Vagina (tissue), 2 donors: ENCODE measurements at places on chromosomes 7 and 10.

GRCh38 chr7:86407291-86407690, 236.4 kb upstream of the GRM3 start:
- DNase-seq = no peak

DNA sequence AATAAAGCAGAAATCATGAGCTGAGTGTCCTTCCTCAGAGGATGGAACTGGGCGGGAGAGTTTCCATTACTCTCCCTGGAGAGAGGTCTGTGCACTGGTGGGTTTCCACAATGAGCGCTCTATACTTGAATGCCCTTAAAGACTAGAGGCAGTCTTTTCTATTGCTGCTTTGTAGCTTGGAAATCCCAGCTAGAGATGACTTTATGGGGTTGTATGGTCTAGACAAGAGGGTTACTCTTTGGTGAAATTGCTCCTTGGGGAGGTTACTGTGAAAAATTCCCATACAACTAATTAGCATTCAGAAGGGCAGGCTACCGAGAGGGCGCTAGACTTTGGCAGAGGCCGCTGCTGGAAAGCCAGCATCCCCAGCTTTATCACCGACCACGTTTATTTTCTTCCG, 136.8 kb downstream of the TAX1BP1 start:
- no peak for DNase-seq

GRCh38 chr7:100486753-100487446, 3.2 kb downstream of the NYAP1 start:
- no peak for DNase-seq

DNA sequence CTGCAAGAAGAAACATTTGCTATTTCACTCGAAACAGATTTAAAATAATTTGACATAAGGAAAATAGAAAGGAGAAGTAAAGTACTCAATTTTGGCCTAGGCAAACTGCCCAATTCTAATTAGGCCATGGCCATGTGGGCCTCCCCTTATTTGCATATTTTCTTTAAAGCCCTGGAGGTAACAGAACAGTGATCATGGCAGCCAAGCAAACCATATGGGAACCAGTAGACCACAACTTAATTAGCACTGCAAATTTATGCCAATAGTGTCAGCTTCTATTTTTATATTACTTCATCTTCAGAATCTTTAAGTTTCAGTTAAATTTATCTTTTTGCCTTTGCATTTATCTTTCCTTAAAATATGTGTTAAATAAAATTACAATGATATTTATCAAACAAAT, 63.3 kb upstream of the THSD7A start:
- no peak for DNase-seq

DNA sequence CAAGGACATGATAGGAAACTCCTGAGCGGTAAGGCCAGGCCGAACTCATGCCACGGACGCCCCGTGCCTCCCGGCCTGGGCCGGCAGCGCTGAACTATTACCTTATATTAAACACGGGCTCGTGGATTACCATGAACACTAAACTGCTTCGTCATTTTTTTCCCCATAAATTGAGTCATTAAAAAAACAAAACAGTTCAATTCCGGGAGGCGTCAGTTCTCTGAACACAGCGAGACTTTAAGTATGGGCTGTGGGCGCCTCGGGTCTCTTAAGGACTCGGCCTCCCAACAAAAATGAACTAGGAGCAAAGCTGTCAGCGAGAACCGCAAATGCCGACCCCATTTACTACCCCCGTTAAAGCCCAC, 519 bp downstream of the PITRM1 start:
- DNase-seq = peak; percentile 94

GRCh38 chr10:73969224-73969841, 28.6 kb upstream of the VCL start:
- no peak for DNase-seq

DNA sequence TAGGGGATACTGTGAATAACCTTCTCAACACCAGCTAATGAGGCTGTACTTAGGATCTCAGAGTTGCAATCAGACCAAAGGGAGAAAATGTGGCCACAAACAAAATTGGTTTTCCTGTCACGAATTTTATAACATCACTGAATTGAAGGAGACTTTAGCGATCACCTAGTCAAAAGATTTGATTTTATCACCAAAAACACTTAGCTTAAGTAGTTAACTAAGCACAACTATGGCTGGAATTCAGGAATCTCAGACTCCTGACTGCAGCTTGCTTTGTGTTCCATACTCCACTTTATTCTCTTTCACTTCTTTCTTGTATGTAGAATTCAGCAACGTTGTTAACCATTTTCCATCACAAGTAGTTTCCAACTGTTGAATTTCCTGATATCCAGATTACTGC, 152.0 kb downstream of the SLC16A9 start:
- DNase-seq = no peak

- DNase-seq = no peak
Measured at GRCh38 chr7:128178611-128179010, 62.5 kb upstream of the LEP start.

DNA sequence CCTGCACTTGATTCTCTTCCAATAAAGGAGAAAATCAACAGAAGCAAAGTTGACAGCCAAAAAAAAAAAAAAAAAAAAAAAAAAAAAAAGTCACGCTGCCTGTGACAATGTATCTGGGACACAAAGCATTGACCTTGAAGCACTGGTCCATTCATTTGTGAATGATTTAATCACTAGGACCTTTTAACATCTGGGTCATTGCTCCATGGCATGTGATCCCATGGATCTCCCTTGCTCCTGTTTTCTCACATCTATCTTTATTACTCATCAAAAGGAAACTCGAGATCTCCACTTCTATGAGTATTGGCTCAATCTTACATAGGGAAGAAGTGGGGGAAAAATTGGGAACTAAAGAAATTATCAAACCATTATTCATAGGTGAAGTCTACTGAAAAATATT, 89.6 kb upstream of the SMIM30 start:
- no peak for DNase-seq

GRCh38 chr10:86670290-86670811, 2.0 kb downstream of the LDB3 start:
- DNase-seq = no peak

GRCh38 chr10:104306897-104307296, 31.4 kb downstream of the ITPRIP start:
- DNase-seq = no peak

GRCh38 chr10:47380341-47381102, 3.6 kb downstream of the ZNF488 start:
- DNase-seq = peak; percentile 64

DNA sequence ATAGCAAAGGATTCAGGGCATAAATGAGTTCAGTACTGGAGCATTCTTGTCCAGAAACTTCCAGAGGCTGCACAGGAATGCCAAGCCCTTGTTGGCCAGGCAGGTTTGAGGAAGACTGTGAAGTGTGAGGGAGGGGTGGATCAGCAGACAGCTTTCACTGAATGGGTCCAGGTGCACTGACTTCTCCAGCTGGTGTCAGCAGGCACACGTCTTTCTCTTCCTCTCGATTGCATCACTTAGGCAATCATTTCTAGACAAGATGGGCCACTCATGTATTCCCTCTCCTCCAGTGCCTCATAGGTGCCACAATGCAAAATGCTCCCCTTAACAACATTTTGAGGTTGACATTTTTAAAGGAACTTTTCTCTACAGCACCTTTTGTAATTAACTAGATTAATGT, 15.6 kb upstream of the PLEKHS1 start:
- no peak for DNase-seq

- DNase-seq = no peak
Measured at GRCh38 chr10:33326933-33327332, 7.5 kb downstream of the NRP1 start.

DNA sequence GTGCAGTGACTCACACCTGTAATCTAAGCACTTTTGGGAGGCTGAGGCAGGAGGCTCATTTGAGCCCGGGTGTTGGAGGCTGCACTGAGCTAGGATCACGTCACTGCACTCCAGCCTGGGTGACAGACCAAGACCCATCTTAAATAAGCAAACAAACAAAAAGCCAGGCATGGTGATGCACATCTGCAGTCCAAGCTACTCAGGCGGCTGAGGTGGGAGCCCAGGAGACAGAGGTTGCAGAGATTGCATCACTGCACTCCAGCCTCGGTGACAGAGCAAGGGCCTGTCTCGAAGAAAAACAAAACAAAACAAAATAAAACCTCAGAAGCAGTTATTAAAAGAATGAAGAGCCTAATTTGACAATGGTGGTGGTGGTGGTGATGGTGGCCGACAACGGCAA, 132.5 kb downstream of the PARD3 start:
- no peak for DNase-seq

- no peak for DNase-seq
Measured at GRCh38 chr10:21432266-21432665, 93.2 kb downstream of the SKIDA1 start.

DNA sequence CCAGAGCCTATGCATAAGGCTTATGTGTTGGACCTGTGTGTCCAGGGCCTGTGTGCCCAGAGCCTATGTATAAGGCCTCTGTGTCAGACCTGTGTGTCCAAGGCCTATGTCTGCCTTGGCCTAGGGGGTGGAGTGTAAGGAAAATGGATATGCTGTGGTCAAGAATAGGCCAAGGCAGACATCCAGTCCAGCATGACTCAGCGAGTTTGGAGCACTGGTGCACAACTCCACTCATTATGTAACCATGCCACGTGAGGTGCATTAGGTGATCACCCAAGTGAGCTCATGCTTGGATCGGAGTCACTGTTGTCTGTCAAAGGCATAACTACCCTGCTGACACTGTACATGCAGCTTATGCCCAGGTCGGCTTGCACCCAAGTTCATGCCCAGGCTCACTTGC, 238.9 kb downstream of the CACNA2D1 start:
- no peak for DNase-seq

DNA sequence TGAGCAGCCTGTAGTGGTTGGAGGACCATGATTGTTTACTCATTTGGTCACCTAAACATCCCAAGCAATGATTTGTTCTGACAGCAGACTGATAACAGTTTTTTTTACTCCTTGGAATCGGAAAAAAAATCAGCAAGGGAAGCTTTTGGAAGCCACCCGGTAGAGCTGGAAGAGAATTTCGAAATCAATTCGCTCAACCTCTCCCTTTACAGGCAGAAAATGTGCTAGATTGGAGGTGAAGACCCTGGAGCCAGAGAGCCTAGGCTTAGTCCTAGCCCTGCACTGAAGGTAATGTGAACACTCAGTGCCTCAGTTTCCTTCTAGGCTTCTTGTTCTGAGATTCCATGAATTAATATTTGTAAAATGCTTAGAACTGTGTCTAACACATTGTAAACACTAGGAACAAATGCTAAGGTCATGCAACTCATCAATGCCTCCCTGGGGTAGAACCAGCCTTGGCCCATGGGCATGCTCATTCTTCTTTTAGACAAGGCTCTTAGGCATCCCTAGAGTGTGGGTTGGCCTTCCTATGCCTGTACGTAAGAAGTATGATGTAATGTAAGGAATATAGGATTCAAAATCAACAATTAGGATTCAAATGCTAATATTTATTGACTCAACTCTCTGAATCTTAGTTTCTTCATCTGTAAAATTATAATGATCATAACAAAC, 52.7 kb downstream of the MET start:
- no peak for DNase-seq

DNA sequence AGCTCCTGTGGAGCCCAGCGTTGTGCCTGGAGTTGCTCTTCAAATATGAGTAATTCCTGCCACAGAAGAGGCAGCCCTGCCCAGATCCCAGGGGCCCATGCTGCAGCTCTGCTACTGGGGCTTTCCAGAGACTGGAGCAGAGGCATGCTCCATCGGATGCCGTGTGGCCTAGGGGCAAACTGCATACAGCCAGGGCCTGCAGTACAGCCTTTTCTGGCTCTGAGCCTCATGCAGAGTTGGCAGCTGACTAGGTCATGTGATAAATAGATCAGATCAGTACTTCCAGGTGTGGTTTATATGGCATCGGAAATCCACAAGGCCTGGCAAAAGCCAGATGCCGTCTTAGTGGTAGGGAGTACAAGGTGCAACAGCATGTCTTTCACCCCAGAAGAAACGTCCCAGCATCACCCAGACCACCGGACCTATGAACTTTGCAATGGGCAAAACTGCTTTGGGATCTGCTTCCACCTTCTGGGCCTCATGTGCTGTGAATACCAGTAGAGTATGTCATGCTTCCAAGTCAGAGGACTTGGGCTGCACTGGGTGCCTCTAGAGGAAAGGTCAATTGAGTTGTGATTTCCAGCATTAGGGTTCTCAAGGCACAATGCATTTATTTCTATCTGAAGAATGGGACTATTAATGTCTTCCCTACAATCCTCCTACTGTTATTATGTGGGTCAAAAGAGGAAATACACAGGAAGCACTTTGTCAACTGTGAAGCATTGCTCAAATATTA, 250.7 kb upstream of the ZNF32 start:
- no peak for DNase-seq

- no peak for DNase-seq
Measured at GRCh38 chr10:4663162-4663992, 162.6 kb upstream of the AKR1E2 start.

- DNase-seq = no peak
Measured at GRCh38 chr7:129781928-129782817, 170.6 kb downstream of the UBE2H start.

GRCh38 chr7:130144312-130145171, 60.7 kb downstream of the TMEM209 start:
- DNase-seq = no peak

GRCh38 chr7:24403557-24403956, 119.6 kb downstream of the NPY start:
- DNase-seq = no peak

- peak; percentile 22 for DNase-seq
Measured at GRCh38 chr7:44395067-44395466, 69.7 kb upstream of the CAMK2B start.

GRCh38 chr7:55588379-55588699, 16.0 kb upstream of the VOPP1 start:
- no peak for DNase-seq

DNA sequence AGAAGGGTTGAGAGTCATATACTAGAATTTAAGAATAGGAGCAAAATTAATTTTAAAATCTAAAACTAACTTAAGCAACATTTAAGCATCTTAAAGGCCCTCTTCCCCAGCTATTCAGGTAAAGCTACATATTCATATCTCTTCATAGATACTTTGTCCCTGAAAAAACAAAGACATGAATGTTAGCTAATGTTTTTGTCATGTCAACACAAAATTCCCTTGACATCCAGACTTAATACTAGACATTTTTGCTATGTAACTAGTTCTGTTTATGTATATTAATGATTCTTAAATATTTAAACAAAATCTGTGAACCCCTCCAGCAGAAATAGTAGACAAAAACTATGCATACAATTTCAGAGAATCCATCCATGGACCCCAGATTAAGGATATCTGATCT, 43.5 kb downstream of the BAZ1B start:
- no peak for DNase-seq

- no peak for DNase-seq
Measured at GRCh38 chr7:100126931-100127865, at the start of gene MBLAC1. MBLAC1 (plus strand) TSS chr7:100126967; CDS start chr7:100127396, 429 bp downstream.

GRCh38 chr10:78567680-78568455, 500.9 kb upstream of the ZMIZ1 start:
- DNase-seq = no peak

DNA sequence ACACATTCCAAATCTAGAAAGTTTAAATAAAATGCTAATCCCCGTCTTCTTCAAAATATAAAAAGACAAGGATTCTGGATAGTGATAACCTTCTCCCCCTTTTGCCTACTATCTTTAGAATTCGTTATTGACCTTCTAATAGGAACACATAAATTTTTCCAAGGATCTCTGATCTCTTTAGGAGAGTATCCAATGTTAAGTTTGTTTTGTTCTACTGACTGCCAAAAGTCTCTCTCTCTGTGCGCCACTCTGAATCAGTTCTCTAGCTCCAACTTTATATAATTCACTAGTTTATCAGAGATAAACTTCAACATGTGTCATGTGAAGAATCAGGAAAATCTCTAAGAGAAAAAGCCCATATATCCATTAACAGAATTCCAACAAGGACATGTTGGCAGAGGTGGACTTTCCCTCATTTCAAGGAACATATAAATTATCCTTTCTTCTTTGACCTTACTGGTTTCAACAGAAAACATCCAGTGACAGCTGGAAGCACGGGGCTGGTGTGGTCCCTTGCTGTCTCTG, 615.6 kb downstream of the KCNMA1 start:
- DNase-seq = no peak
